ENCODE measurements at places on chromosomes 2 and 18.

DNA sequence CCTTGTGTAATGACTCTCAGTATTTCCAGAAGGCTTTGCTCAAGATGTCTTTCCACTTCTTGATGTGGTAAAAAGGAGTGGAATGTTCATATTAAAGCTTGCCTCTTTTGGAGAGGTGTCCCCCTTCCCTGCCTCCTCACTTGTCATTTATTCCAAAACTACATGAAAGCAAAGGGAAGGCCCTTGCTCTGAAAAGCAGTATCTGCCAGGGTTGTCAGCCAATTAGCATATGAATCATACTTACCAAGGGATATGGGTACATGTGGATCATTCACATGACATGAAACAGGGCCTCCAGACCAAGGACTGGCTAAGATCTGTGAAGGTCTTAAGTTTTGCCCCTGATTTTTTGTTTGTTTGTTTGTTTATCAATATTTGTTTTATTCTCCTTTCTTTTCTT, 31.3 kb downstream of the ANXA4 start:
- DNase-seq: no peak

- DNase-seq: no peak
Observed at GRCh38 chr2:30272761-30273573, 41.6 kb downstream of the LBH start.

DNA sequence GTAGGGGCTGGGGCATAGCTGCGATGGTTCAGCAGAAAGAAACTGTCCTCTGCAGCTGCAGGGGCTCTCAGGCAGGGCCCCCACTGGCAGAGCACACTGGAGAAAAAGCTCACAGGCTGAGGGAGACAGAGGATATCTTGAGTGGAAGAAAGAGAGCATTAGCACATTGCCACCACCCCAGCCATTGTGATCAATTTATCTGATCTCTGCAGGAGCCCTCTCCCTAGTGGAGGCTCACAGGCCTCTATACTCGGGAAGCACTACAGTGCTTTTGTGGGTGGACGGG, 801 bp upstream of the SFTPB start:
- no peak for DNase-seq

- no peak for DNase-seq
Observed at GRCh38 chr2:189171956-189172609, 7.5 kb downstream of the COL5A2 start.

- DNase-seq: no peak
Observed at GRCh38 chr2:118731413-118731812, 116.0 kb downstream of the EN1 start.

DNA sequence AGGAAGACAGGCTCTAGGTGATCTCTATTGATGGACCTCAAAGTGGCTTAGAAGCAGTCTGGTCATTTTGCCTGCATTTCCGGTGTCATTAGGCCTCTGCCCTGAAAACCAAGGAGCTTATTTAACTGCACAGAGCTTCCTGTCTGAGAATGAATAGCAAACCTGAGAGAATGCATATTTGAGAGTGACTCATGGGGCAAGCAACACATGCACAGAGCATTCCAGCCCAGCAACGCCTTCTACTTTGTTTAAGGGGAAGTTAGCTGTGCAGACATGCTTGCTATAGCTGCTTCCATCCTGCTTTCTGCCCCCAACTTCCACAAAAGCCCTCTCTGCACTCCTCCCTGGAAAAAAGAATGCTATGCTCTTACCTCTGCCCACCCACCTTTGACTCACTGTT, 232.8 kb downstream of the GRB14 start:
- DNase-seq: no peak

DNA sequence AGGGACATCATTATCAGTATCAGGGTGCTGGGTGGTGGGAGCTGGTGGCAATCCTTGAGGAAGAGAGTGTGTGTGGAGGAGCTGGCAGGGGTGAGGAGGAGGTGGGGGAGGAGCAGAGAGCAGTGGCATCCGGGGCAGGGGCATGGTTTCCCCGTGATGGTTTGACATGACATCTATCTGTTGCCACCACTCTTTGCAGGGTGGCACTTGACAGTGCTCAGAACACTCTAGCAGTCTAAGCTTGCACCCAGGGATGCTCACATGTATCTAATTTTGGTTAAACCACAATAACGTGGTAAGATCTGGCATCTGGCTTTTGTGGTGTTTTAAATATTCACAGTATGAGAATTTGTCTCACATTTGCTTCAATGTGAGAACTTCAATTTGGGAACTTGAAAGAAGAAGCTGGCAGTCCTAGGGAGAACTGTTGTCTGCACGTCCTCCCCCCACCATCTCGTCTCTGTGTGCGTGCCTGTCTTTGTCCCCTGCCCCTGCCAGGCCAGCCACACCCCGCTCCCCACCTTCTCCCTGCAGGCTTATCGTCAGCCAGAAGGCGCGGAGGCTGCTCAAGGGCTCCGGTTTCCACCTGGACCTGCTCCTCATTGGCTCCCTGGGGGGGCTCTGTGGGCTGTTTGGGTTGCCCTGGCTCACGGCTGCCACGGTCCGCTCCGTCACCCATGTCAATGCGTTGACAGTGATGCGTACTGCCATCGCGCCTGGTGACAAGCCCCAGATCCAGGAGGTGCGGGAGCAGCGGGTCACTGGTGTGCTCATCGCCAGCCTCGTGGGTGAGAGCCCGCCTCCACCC, 11.7 kb downstream of the SLC4A3 start:
- no peak for DNase-seq

- DNase-seq: no peak
Observed at GRCh38 chr2:231701456-231702373, 6.6 kb upstream of the PTMA start.

- DNase-seq: peak; percentile 43
Observed at GRCh38 chr2:183037553-183038340, 510 bp downstream of the NCKAP1 start.

DNA sequence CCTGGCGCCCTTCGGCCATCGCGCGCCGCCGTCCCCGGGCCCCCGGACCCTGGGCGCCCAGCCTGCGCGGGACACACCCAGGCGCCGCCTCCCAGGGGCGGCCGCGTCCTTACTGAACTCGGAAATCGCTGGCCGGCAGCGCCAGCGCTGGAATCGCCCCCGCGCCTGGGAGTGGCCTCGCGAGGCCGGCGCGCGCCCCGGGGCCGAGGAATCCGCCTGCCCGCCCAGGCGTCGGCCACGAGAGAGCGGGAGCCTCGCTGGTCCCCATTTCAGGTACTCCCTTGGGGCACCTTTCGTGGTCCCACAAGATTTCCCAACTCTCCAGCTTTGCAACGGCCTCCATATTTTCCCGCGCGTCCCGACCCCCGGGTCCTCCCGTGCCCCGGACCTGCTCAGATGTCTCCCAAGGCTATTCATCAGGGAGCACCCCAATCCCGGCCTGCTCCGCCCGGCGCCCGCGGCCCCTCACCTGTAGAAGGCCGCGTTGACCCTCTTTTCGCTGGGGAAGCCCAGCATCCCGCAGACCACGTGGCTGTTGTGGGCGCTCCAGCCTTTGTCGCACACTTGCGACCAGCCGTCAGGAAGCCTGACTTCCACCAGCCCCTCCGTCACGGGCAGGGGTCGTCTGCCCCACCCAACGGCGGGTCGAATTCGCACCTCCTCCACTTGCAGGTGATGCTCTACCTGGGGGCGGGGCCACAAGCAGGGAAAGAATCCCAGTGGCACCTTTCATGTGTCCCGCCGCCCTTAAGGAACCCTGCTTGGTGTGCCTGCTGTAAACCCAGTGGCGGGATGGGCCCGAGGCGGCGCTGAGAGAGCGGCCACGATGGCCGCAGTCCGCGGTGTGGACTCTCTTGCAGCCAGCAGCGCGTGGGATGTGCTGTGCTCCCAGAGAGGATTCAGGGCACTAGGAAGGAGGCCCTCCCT, 4.6 kb downstream of the LOXL3 start:
- DNase-seq: no peak

DNA sequence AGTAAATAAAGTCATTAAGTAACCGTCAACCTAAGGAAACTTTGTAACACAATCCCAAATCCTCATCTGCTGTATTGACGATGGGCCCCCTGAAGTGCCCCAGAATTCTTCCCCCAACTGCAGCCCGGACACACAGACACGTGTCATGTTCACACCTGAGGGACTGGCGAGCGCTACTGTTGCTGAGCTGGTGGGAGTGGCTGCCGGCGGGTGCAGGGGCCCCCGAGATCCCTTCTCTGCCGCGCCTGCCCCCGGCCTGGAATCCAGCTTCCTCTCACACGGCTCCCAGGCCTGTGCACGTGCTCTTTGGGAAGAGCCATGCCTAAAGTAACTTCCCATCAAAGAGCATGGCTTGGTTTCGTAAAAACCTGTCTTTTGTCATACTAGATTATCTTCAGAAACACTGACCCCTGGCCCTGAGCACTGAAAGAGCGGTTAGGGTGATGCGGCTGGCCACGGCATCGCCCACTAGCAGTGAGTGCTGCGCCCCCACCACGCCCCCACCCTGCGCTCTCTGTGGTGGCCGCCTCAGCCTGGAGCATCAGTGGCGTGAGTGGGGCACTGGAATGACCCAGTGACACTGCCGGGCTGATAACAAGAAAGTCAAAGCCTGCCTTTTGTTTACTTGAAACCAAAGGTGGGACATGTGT, 56.0 kb downstream of the ADI1 start:
- DNase-seq: no peak

GRCh38 chr2:45045706-45046105, 36.5 kb upstream of the SIX2 start:
- no peak for DNase-seq

DNA sequence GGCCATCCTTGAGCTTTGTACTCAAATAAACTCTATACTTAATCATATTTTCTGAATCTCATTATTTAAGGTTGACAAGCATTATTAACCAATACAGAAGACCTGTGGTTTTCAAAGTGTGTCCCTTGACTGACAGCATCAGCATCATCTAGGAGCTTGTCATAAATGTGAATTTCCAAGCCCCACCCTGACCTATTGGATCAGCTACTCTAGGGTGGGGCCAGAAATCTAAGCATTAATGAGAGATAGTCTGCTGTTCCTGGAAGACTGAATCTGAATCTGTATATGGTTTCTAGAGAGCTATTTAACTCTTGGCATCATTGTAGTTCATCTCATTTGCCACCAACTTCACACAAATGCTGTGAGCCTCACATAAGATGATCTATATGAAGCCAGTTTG, 86.6 kb downstream of the CD8B2 start:
- no peak for DNase-seq

DNA sequence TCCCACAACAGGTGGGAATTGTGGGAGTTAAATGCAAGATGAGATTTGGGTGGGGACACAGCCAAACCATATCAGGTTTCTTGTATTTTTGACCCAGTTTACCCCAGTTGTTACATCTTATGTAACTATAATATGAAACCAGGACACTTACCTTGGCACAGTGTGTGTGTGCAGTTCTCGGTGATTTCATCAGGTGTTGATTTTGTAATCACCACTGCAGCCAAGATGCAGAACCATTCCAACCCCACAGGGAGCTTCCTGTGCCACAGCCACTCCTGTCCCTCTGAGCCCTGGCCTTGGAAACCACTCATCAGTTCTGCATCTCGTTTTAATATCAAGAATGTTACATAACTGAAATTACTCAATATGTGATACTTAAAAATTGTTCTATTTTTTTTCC, 31.8 kb downstream of the ATP9B start:
- DNase-seq: no peak

DNA sequence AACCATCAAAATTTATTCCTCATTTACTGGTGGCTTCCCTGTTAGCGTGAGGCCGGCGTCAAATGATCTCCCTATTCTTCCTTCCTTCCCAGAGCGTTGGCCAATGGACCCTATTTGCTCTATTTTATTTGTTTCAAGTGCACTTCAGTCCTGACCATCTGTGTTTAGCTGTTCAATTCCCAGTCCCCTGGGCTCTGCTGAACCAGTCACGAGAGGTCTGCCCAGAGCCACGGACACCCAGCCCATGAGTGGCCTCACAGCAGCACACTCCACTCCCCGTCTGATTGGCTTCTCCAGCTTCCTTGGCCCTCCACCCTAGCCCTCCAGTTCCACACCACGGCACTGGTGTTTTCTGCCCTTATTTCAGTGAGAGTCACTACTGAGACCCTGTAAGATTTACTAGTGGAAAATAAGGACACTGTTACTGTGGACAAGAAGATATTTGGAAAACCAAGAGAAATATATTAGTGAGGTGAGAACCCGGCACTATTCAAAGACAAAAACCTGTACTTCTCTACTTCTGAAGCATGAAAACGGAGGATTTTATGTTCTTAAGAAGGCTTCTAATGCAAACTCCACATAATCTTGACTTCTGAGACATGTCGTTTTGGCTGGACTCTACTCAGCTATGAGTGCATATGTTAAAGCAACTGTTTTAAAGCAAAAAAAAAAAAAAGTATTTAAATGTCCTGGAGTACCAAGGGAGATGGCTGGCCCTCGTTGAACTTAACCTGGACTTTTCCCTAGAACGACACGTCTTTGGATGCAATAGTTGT, 86.6 kb downstream of the COL6A3 start:
- no peak for DNase-seq

DNA sequence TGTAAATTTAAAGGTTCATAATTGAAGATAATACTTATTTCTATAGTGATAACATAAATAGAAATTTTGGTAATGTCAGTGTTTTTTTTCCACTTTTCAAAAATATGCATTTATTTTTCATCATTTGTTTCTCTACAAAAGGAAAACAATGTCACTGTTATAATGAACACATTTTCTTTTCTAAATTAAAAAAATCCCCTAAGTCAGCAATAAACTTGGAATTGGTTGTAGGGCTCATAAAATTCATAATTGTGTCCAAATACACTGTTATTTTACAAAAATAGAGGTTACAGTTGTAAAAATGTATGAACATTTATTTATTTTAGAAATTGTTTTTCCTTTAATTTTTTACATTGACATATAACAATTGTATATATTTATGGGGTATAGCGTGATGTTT, 26.4 kb upstream of the SERPINB12 start:
- DNase-seq: no peak

GRCh38 chr18:48597671-48598070, 58.8 kb downstream of the CTIF start:
- no peak for DNase-seq

DNA sequence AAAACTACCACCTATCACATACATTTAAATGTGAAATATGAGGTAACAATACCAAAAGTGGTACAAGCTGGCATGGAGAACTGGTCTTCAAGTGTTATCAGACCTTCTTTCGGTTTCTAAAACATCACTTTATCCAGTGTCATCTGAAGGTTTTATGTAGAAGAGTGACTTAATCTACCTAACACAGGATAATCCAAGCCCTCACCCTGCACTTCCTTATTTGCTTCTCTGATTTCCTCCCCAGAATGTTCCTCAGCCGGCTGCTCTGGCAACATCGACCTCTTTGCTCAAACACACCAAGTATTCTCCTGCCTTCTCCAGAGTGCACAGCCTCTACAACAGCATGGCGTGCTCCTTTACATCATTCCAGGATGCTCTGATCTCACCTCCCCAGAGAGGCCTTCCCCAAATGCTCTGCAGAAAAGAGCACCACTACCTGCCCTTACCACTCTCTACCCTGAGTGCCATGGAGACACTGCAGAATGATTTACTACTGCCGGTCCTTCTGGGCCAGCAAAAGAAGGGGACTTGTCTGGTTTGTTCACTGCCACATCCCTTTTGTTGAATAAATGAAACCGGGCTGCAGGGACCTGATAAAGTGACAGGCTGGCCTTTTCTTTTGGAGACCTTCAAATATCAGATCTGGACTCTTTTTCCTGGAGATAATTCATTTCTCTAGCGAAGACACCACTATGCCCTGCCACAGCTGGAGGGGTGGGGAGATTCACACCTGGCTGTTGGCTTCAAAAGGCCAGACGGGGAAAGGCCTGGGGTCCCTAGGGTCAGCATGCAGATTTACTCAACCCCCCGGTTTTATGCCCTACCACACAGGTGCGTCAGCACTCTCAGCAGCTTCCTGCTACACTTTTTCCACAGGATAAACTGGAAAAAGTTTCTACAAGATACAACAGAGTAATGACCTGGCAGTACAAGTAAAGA, 42.0 kb downstream of the TTR start:
- no peak for DNase-seq

GRCh38 chr2:7951001-7951400, 730.9 kb upstream of the ID2 start:
- DNase-seq: no peak
